ENCODE measurements at places on chromosomes 16 and 17.

DNA sequence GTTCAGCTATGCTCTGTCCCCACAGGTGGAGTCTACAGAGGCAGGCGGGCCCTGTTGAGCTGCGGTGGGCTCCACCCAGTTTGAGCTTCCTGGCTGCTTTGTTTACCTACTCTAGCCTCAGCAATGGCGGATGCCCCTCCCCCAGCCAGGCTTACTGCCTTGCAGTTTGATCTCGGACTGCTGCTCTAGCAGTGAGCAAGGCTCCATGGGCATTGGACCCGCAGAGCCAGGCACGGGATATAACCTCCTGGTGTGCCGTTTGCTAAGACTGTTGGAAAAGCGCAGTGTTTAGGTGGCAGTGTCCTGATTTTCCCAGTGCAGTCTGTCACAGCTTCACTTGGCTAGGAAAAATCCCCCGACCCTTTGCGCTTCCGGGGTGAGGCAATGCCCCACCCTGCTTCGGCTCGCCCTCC, 89.1 kb downstream of the BCAS3 start:
- DNase-seq, result no peak

- no peak for DNase-seq
Measured at GRCh38 chr16:81621496-81621895, 157.6 kb upstream of the PLCG2 start.

DNA sequence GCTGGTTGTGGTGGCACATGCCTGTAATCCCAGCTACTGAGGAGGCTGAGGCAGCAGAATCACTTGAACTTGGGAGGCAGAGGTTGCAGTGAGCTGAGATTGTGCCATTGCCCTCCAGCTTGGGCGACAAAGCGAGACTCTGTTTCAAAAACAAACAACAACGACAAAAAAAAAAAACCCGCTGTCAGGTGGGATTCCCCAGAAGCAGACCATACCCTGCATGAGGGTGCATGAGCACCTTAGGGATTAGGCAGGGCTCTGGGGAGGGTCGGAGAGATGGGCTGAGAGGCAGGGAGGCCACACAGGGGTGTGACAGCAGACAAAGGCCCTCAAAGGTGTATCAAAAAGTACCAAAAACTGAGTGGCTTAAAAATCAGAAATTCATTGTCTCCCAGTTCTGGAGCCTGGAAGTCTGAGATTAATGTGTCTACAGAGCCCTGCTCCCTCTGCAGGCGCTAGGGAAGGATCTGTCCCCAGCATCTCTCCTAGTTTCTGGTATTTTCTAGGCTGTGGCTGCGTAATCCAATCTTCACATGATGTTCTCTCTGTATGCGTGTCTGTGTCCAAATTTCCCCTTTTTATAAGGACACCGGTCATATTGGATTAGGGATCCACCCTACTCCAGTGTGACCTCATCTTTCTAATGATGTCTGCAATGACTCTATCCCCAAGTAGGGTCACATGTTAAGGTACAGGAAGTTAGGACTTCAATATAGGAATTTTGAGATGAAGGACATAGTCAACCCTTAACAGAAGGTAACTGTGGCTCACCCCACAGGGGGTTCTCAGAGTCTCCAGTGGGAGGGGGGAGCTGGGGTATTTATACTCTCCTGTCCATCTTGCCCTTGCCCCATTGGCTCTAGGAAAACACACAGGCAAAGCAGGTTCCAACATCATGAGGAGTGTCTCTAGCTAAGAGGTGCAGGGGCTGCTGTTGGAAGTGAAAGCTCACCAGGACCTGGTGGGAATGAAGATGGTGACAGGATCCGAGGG, 13.6 kb upstream of the TVP23A start:
- DNase-seq, result no peak

- DNase-seq, result no peak
Measured at GRCh38 chr17:80818871-80819270, 172.8 kb upstream of the CHMP6 start.

DNA sequence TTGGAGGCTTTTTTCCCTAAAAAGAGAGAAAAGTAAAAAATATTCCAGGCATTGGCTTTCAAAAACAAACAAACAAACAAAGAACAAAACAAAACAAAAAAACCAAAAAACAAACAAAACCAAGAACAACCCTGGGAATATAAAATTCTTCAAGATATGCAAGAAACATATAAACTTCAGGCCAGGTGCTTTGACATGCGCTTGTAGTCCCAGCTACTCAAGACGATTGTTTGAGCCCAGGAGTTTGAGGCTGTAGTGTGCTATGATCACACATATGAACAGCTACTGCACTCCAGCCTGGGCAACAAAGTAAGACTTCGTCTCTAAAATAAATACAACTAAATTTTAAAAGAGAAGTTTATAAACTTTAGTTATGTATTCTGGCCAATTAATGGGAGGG, 52.5 kb upstream of the TEX2 start:
- no peak for DNase-seq

Data from Caki2 (cell line).